ENCODE measurements at places on chromosomes 7 and 10. TPM values are rescaled to one million over a fixed set of nuclear protein-coding genes. Genes with fewer than 3 reads are reported as not detected.

GRCh38 chr7:155913291-155913690 is 101.0 kb upstream of the SHH start:
- DNase-seq: no peak

- no peak for DNase-seq
Measured at GRCh38 chr10:117677890-117678500, 135.4 kb downstream of the EMX2 start.

- no peak for DNase-seq
Measured at GRCh38 chr7:75599244-75599781, 107.2 kb downstream of the SPDYE5 start.

GRCh38 chr7:69633122-69633831 is 35.0 kb downstream of the AUTS2 start:
- DNase-seq: no peak

The SFRP4 gene
- total RNA-seq: not detected

DNA sequence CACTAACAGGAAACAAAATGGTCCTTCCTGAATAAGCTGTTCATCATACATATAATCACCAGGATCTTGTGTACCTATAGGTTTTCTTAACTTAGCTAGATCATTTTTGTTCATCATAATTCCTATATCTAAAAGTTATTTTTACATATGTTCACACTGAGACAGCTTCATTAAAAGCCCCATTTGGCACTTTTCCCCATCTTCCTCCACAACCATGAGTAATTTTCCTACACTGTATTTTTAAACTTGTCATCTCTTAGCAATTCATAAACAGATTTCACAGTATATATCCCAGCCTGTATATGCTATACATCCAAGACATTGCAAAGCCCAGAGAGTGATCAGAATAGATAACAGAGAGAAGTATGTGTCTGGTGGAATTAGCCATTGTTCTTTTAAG is 28.3 kb downstream of the ZNF365 start:
- DNase-seq: no peak

DNA sequence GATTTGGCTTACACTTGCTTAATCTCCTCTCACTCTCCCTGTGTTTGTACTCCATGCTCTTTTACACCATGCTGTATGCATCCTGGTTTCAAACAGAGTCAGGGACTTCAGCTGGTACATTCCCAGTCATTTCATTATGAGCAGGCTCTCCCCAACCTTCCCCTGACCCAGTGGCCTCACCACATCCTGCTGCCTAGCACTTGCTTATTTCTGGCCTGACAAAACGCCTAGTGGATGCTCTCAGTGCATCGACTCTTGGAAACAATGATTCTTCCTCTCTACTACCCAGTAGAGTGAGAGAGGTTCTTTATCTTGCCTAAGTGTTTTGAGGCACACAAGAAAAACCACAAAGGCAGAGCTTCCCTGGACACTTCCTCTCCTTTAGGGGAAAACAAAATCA is 63.4 kb downstream of the CAV1 start:
- no peak for DNase-seq

DNA sequence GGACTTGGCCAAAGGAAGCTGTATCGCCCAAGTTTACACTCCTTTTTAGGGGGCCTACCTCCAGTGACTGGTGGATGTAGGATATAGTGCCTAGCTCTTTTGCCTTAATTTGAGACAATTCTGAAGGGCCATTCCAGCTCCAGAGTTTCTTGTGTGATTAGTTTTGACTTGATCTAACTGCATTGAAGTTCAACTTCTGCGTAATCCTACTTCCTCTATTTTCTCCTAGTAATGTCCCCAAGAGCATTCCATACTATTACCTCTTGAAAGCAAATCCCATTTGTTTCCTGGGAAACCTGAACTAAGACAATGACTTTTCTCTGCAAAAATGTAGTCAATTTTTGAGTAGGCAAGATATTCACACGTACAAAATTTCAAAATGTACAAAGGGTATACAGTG is 4.7 kb upstream of the H2AZ2 start:
- no peak for DNase-seq

The ASZ1 gene
- not detected for total RNA-seq

GRCh38 chr10:98016772-98017475 is 13.5 kb downstream of the CRTAC1 start:
- no peak for DNase-seq

DNA sequence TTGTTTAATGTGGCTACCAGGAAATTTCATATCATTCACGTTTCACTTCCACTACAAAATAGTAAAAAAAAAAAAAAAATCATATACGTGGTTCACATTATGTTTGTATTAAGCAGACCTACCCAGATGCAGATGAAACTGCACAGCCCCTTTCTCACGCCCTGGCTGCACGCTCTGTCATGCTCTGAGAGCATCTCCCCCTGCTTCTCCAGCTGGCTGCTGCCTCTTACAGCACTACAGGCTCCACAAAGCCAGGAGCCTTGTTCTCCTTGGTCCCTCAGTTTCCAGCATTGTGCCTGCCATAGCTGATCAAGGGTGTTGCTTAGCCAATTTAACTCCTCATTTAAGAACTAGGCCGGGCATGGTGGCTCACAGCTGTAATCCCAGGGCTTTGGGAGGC is 6.9 kb upstream of the GPNMB start:
- no peak for DNase-seq

The KIF20B gene
- 39.9 TPM for total RNA-seq

- peak; percentile 9 for DNase-seq
Measured at GRCh38 chr10:75651417-75651816, 220.0 kb downstream of the LRMDA start.

DNA sequence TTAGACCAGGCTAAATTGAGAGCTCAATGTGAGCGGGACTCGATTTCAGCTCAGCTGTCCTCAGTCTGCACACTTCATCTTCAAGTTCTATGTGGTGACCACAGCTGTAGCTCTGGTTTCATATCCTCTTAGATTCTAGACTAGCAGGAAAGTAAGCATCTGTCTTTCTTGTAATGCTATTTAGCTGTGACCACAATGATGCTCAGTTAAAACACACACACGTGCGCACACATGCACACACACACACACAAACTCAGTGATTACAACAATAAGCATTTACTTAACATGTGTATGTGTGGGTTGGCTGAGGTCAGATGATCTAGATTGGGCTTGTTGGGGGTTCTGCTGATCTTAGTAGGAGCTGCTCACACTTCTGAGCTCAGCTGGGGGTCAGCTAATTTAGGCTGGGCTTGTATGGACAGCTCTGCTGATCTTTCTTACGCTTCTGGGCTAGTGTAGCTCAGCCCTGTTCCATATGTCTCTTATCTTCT is 82.5 kb downstream of the ZNF365 start:
- DNase-seq: no peak

- peak; percentile 48 for DNase-seq
Measured at GRCh38 chr10:72107325-72108003, 19.1 kb upstream of the SPOCK2 start.

GRCh38 chr7:100119970-100120732 is 717 bp downstream of the CNPY4 start:
- DNase-seq: peak; percentile 37

GRCh38 chr7:147731311-147731710 is 859.3 kb upstream of the C7orf33 start:
- no peak for DNase-seq

The KLLN gene
- 0.81 TPM for total RNA-seq

The ZNF248 gene
- total RNA-seq: 10.8 TPM

DNA sequence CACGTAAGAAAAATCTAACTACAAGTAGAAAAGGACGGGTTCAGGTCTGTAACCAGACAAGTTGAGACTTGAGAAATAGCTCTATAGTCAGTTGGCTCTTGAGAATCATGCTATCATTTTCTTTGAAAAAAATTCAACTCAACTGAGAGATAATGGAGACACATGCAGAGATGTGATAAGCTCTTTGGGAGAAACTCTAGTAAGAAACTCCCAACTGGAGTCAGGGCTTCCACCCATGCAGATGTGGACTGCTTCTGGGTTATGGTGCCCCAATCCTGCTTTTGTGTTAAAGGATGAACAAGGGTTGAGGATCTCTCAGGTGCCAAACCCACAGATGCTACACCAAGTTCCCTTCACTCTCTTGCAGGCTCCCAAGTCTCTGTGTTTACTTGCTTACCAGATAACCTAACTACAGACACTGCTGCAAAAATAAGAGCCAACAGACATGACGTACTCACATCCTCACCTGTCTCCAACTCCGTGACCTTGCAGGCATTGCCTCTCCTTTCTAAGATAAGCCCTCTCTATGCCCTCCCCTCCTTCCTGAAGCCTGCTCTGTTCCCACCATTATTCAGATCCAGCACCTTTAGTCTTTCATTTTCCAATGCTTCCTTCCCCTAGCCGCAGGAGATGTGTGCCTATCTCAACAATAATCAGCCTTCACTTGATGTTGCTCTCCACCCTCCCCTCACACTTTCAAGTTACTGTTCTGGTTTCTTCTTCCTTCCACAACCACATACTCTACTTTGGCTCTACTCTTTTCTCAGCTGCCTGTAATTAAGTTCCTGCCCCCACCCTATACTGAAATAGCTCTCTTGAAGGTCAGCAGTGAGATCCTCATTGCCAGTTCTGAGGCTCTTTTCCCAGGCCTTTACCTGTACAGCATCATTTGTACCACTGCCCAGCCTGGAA is 130.0 kb downstream of the ICA1 start:
- DNase-seq: no peak

The MACROH2A2 gene
- 26.9 TPM for total RNA-seq

DNA sequence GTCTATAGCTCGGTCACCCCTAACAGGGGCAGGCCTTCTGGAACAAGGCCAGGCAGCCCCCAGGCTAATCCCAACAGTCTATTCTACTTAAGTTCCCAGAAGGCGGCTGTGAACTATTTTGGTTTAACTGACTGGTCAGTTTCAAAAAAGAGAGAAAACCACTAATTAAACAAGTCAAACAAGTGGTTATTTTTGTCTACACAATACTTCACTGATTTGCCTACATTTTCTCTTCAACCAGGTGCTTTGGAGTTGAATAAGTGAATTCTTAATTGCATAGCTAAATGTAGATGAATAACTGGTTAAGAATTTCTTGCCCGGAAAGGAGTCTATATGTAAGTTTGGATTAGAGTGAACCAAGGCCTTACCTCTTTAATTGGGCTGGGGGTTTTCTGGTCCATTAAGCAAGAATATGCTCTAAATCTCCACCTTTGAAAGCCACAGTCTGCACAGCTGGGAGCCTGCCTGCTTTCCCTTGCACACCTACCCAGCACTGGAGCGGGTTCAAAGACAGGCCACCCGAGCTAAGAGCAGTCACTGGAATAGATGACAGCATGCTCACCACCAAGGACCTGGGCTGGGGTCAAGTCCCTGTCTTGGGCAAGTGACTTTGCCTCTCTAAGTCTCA is 70.4 kb downstream of the TBXAS1 start:
- no peak for DNase-seq

The IL15RA gene
- 42.4 TPM for total RNA-seq

DNA sequence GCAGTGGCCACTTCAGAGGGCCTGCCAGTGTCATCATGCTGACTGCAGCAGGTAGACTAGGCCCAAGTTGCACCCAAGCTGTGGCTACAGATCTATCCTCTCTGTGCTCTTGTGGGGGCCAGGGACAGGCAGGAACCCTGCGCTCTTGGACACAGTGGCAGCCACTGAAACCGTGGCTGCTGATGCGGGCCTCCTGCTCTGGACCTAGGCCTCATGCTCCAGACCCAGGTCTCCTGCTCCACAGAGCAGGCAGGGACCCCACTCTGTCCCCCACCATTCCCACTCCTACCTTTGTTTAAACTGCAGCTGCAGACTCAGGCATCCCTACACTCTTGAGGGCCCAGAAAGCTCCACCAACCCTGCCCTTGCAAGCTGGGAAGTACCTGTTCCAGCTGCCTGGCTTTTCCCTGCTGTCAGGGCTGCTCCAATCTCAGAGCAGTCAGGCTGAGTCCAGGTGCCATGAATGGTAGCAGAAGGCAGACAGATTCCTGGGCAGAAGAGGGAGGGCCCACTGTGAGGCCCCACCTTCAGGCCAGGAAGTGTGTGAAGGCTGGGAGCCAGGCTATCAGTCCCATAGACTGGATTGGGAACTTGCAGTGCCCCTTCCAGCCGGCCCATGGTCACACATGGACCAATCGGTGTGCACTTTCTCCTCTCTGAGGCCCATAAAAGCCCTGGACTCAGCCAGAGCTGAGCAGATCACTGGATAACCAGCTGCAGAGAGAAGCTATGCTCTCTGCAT is 634.0 kb upstream of the SEMA3D start:
- DNase-seq: no peak

The AMPH gene
- not detected for total RNA-seq

The HOXA9 gene
- total RNA-seq: 2.5 TPM

The PRLHR gene
- not detected for total RNA-seq

DNA sequence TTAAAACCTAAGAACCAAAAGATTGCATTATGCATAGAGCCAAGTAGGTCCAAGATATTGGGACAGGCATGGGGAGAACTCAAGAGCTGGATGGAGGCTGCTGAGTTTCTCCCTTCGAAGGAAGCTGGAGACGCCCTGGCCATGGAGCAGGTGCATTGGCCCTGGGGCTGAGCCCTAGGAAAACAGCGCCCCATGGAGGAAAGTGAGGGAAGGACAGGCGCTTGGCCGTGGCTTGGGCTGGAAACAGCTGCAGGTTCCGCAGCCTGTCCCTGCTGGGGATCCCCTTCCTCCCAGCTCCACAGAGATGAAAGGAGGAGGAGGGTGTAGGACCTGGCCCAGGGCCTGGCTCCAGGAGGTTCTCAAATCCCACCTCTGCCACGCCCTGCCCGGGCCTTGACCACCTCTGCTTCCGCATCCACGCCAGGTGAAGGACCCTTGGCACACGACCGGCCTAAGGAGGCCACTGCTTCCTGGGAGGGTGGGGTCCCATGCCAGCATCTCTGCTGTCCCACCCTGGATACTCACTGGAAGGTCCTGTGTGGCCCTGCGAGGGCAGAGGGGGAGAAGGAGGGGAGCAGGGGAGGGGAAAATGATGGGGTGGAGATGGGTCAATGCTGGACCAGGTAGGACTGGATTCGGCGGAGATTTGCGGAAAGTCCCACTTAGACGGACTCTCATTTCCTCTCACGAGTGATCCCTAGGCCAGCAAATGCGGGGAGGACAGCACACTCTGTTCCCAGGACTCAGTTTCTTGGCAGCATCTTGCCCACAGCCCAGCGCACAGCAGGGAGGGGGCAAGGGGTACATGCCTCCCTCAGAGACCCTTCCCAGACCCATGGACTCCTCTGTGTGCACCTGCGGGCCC is 258.6 kb upstream of the TCERG1L start:
- no peak for DNase-seq

DNA sequence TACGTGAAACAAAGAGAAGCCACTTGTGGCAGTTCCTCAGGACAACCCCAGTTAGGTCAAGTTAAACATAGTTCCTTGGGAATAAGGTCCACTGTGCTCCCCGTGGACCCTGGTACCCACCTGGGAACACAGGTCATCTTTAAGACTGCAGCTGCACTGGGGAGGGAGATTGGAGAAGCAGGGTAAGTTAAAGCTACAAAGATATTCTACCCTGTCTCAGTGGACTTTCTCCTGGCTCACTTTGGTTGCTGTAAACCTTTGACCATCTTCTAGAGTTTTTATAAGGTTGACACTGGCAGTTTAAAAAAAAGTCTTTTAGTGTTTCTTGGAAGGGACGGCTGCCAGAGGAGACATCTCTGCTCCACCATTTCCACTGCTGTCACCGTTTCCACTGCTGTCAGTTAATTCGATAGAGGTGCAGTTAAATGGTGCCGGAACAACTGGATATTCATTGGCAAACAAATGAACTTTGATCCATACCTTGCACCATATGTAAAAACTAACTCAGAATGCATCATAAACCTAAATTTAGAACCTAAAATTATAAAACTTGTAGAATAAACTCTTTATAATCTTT is 42.5 kb downstream of the LMTK2 start:
- DNase-seq: no peak

All from Calu3 (cell line).